ENCODE measurements at places on chromosomes 1 and 21.
A peak's percentile ranks its signal among the peaks of the same experiment; 100 is the strongest.

- no peak for DNase-seq
These were observed 47.1 kb upstream of the TMPRSS2 start for GRCh38 chr21:41555057-41555456.

- DNase-seq = no peak
These were observed 7.1 kb downstream of the MEX3A start for GRCh38 chr1:156075162-156075561.

- no peak for DNase-seq
These were observed 252.2 kb downstream of the SMYD3 start for GRCh38 chr1:246254854-246255253.

- no peak for DNase-seq
These were observed 118.0 kb upstream of the ZBTB40 start for GRCh38 chr1:22333516-22334121.

DNA sequence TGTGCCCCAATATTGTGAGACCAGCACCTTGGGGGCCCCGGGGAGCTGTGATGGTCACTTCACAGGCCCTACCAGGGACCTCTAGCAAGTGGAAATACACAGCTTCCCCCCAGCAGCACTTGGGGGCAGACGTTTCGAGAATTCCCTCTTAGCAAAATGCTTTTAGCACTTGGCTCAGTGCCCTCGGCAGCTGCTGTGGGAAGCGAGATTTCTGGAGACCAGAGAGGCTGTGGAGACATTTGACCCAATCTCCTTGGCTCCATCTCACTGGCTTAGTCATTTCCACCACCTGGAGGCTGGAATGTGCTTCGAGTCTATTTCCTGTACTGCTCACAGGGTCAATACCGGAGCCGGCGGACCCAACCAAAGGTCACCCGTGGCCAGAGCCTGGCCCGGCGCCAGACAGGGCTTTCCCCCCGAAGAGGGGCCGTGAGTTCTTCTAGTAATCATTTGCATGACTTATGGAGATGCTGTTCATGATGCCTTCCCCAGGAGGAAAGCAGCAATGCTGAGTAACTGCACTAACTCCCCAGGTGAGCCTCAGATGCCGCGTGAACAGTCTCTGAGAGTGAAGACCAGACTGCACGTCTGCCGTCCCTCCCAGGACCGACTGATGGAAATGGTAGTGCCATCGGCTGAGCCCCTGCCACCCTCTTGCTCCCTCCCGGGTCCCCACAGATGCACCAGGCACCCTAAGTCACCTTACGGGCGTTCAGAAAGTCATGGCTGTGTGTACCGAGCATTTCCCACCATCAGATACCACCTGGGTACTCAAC is 4.4 kb upstream of the C2CD2 start:
- peak; percentile 40 for DNase-seq

DNA sequence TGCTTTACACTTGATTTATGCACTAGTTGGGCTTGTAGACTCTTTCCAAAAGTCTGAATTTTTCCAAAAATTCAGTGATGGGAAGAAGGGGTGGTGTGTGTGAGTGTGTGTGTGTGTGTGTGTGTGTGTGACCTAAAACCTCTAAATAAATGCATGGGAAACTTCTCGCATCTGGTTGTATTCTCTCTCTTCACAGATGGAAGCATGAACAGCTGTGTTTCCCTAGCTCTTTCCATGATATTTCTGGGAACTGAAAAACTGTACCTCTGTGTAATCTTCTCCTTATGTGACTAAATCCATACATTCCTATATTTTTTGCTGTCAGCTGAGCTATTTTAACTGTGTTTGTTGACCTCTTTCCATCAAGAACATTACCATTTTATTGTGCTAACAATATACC is 26.2 kb upstream of the CYYR1 start:
- no peak for DNase-seq
